Activated CD8-positive, alpha-beta memory T cell treated with anti-CD3 and anti-CD28 coated beads for 1 hour (primary cell): ENCODE measurements at places on chromosomes 2 and 18.

- DNase-seq, result no peak
These were observed 209.6 kb downstream of the SRBD1 start for GRCh38 chr2:45401431-45401922.

DNA sequence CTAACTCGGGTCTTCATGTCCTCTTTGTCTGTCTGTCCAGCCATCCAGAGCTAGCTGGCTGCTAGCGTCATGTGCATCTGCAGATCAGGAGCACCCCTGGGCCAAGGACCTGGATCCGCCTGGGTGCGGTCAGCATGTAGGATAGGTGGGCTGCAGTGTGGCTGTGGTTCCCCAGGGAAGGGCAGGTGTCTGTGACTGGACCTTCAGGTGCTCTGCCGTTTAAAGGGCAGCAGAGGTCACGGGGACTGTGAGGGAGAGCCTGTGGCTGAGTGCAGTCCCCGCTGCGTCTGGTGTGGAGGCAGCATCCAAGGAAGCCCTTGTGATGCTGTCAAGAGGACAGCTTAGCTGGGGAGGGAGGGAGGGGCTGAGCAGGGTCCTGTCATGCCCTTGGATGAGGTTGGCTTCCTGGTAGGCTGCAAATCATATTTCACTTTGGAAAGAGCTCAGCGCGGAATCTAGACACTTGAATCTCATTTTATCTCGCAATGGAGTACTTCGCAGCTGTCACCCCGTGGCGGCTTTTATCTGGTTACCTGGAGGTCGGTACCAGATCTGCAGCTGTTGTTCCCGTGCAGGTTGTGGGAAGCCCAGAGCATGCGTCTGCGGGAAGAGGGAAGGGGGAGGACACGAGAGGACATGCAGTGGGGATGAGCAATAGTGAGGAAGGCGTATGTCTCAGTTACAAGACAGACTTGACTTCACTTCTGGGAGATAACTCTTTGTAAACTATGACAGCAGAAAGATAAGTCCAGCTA, 5.9 kb upstream of the RALB start:
- DNase-seq, result no peak

GRCh38 chr2:219681694-219682300, 54.4 kb downstream of the SLC4A3 start:
- no peak for DNase-seq

DNA sequence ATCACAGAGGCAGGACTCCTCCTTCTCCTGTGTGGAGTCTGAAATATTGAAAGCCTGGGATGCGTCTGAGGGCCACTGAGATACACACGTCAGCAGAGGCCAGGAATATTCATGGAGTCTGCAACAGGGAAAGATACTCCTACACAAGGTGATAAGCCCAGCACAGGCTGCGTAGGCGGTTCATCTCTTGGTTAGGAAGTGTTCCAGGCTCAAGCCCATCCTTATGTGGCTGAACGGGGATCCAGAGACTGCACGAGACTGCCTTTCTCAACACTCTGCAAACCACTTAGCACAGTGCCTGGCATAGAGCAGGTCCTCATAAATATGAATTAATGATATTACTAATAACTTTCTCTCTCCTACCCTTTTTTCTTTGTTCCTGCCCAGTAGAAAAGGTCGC, 29.2 kb upstream of the AGPS start:
- no peak for DNase-seq

GRCh38 chr18:8254654-8255053, 354.6 kb upstream of the RAB12 start:
- no peak for DNase-seq

DNA sequence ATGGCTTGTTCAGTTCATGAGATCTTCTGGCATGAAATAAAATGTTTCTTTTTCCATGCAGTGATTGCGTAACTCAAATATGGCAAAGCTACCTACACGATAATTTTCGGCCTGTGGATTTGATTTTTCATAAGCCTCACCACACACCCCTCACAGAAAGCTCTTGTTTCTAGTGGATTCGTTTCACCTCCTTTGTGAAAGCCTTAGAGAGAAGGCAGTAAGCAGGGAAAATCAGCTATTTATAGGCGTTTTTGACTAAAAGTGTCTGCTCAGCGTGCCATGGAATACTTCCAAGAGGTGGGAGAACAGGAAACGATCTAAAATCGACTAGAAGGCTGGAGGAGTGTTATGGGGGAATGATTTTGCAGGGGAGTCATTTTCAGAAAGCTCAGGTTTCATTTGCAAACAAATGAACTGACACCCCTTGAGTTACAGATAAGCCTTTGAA, 417.9 kb downstream of the TGIF1 start:
- DNase-seq, result no peak

DNA sequence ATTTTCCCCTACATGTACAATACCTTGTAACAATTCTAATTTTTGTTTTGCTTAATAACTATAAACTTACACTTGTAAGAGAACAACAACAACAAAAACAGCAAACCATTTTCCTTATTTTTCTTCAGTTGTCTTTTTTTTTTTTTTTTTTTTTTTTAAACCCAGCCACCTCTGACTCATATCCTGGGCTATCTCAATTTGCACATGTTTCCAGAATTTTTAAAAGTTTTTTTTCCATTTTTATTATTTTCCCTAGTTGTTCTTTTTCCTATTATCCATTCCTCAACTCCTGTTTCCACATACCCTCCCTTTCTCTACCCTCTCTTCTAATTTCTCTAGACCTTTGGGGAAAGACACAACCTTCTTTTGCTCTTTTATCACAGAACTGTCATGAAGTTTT, 112.5 kb downstream of the EFEMP1 start:
- DNase-seq, result no peak

DNA sequence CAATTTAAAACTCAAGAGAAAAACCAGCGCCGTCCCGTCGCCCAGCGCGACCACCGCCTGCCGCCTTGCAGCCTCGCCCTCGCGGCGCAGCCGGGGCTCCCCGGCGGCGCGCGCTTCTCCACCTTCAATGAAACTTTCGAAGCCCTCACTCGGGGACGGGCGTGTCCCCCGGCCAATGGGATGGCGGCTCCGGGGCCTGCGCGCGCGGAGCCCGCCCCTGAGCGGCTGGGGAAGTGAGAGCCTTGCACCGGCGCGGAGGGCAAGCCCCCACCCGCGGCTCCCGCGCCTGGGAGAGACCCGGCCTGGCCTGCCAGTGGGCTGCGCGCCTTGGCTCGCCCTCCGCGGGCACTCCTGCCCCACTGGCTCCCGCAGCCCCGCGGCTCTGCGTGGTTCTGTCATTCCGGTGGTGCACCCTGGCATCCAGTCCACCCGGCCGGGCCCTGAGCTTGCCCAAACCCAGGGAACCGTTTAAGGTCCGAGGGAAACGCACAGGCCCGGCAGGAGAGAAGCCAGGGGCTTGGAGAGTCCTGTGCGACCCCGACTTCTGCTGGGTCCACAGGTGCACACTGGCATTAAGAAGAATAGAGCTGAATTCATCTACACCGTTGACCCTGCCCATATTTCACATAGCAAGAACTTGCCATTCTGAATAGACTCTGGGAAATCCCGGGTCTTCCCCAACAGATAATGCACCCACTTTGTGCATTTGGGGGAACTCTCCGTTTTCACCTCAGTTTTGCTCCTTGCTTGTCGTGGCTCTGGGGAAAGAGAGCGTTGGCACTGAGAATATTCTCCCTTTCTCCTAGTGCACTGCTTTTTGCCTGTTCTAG, at the start of gene PIEZO2:
TSS of gene PIEZO2 (minus strand) at position 129 of the 830 bp plus-strand sequence. CDS start 981 bp downstream, outside the sequence.
- no peak for DNase-seq

DNA sequence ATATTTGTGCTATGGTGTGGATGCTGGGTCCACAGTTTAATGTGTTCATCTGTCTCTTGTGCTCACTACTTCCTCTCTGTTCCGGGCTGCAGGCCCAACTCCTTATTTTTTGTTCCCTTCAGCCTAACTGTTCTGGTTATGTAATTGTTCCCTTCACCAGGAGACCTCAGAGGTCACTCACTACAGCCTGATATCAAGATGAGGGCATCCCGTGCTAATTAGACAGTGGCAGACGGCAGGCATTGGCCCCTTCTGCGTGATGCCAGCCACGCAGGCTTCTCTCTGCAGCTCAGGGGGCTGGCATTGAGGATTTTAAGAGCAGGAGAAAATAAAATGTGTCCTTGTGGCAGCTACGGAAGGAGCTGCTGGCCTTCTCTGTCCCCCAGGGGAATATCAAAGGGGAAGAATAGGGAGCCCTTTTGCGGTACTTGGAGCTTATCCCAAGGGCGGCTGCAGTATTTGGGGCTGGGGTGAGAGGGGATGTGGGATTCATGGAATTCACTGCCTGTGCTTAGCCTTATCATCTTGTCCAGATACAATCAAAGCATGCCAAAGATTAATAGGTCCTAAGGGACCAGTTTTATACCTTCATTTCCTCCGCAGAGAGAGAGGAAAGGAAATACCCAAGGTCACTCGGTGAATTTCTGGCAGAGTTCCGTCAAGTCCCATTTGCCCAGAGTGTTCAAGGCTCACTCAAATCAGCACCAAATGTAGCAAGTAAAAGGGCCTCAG, 53.3 kb upstream of the TRIB2 start:
- DNase-seq, result no peak

- no peak for DNase-seq
These were observed 11.4 kb upstream of the DTNB start for GRCh38 chr2:25684577-25685473.

- DNase-seq, result peak; percentile 94
These were observed at the start of gene SCLY for GRCh38 chr2:238060542-238061314. TSS of gene SCLY (plus strand) at chr2:238061001. CDS start at chr2:238061055, 54 bp downstream.

- DNase-seq, result no peak
These were observed 403.2 kb downstream of the RAD51AP2 start for GRCh38 chr2:17115042-17115441.

DNA sequence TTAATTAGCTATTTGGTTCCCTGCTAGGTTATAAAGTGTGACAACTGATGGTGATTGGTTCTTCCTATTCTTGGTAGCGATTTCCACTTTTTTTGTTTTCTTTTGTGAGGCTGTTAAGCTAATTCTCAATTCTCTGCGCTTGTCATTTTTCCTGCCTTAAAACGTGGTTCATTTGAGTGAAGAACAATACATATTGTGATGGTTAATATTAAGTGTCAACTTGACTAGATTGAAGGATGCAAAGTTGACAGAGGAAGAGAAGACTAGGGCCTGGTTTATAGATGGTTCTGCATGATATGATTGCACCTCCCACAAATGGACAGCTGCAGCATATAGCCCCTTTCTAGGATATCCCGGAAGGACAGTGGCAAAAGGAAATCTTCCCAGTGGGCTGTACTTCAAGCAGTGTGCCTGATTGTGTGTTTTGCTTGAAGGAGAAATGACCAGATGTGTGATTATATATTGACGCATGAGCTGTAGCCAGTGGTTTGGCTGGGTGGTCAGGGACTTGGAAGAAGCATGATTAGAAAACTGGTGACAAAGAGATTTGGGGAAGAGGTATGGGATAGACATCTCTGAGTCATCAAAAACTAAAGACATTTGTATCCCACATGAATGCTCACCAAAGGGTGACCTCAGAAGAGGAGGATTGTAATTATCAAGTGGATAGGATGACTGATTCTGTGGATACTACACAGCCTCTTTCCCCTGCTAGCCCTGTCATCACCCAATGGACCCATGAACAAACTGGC, 39.4 kb upstream of the ZNF804A start:
- DNase-seq, result no peak

- no peak for DNase-seq
These were observed 50.6 kb upstream of the NEMP2 start for GRCh38 chr2:190584980-190585661.

DNA sequence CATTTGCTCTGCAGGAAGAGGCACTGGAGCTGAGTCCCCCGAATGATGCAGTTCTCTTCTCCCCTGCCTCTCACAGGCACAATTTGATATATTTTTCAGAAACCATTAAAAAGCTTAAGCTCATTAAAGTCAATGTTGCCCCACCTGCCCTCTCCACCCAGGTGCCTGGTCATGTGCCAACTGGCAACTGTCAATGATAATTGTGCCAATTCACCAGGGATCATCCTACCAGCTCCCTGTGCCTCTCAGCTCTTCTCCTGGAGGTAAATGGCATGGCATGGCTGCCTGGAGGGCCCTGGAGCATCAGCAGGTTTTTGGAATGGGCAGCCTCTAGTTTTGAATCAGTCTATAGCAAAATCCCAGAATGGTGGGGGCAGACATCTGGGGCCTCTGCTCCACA, 279.6 kb upstream of the ID2 start:
- DNase-seq, result no peak

DNA sequence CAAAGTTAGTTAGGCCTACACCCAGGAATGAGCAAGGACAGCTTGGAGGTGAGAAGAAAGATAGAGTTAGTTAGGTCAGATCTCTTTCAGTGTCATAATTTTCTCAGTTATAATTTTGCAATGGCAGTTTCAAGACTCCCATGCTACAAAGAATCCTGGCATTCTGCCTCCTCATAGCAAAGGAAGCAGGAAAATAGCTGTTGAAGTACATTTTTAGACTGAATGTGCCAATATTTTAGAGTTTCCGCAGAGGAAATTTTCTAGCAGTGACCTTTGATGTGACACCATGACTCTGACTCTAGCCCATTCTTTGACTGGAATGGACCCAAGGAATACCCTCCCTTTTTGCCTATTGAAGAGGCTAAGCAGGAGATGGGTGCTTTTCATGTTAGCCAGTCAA, 371.7 kb downstream of the PIK3C3 start:
- no peak for DNase-seq

DNA sequence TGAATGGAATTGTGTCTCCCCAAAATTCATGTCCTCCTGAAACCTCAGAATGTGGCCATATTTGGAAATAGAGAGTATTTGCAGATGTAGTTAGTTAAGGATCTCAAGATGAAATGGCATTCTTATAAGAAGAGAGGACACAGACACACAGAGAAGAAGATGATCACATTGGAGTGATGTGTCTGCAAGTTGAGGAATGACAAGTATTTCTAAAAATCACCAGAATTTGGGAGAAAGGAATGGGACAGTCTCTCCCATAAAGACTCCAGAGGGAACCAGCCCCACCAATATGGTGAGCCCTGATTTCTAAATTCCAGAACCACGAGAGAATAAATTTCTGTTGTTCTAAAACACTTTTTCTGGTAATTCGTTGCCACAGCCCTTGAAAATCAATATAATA, 166.3 kb downstream of the C1D start:
- DNase-seq, result no peak

DNA sequence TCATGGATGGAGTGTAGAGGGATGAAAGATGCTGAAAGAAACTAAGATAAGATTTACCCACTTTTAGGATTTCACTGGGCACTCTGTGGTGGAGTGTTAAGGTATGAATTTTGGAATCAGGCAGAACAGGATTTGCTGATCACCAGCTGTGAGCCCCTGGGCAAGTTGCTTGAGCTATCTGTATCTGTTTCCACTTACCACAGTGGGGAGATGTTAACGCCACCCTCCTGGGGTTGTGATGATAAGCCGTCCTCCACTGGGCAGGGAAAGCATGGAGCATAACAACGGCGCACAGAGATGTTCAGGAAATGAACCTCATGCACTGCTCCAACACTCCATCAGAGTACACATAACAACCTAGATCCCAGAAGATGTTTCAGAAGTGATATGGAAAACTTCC, 160.6 kb downstream of the MTCL1 start:
- DNase-seq, result no peak

DNA sequence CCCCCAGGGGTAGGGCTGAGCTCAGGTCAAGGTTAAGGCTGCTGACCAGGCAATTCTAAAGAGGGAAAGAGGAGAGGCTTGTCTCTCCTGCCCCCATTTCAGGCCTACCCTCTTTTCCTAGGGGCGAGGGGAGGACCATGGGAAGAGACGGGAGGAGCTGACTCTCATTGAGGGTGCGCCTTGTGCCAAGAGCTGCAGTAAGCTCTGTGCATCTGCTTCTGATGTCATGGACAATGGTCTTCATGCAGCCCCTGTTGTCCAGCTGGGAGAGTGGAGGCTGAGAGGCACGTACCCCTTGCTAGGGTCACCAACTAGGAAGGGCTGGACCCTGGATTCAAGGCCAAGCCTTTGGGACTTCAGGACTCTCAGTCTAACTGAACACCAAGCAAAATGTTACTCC, 45.2 kb downstream of the PTGR3 start:
- no peak for DNase-seq
